IMR-90 (cell line): ENCODE measurements at places on chromosomes 16 and 17. TPM values are rescaled to one million over a fixed set of nuclear protein-coding genes. Genes with fewer than 3 reads are reported as not detected.

Gene CLEC19A
- not detected in 2 replicates for total RNA-seq

GRCh38 chr17:10737168-10737622 is 7.4 kb upstream of the TMEM220 start:
- DNase-seq = peak; percentile 55
- H3K4me1 ChIP-seq = no peaks in the 10 kb centered on the region
- H3K27ac ChIP-seq = no peak overlapping the region
- no peak overlapping the region for H3K4me3 ChIP-seq
- no peaks in the 10 kb centered on the region for H3K36me3 ChIP-seq

GRCh38 chr17:34988644-34989043 is 8.3 kb downstream of the LIG3 start:
- H3K4me3 ChIP-seq = no peak overlapping the region
- DNase-seq = no peak
- H3K27ac ChIP-seq = no peak overlapping the region
- H3K27me3 ChIP-seq = no peaks in the 10 kb centered on the region
- peaks cover 29% of the 10 kb centered on the region for H3K36me3 ChIP-seq
- H3K4me1 ChIP-seq = no peaks in the 10 kb centered on the region

DNA sequence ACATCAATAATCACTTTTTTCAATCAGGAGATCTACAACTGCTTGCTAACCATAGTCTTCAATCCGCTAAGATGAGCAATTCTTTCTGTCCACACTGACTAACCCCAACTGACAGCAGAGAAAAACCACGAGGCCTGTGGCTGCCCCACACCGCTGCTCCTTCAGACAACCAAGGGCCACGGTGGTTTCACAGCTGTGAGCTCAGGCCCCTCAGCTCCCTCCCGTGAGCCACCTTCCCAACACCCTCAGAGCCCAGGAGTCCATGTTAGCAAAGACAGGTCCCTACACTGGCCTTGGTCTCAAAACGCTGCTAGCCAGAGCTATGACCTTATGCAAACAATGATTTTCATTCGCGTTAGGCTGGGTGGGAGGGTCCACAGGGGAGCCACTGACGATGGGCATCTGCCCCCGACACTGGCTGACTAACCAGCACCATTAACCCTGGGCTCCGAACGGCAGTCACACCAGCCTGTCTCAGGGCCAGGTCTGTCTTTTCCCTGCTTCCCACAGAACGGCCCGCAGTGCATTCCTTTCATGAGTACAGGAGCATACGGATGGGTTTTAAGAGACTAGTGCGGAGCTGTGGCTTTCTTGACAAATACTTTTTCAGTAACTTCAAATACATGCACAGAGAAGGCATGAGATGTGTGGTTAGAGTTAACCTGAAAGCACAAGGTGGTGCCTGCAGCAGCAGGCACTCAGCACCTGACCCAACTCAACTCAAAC is 67.3 kb downstream of the ANKRD11 start:
- H3K36me3 ChIP-seq = peaks cover 1% of the 10 kb centered on the region
- no peak overlapping the region for H3K4me3 ChIP-seq
- H3K4me1 ChIP-seq = peaks cover 12% of the 10 kb centered on the region
- H3K27ac ChIP-seq = peak overlapping the region; percentile 15

GRCh38 chr16:22161999-22162655 is at the start of gene SDR42E2:
SDR42E2 (plus strand) TSS chr16:22162506; CDS start chr16:22165583, 3,077 bp downstream.
- H3K27me3 ChIP-seq = peaks cover 29% of the 10 kb centered on the region
- H3K4me3 ChIP-seq = no peak within 1 kb of the TSS
- no peaks in the 10 kb centered on the region for H3K36me3 ChIP-seq
- no peak for DNase-seq
- H3K4me1 ChIP-seq = no peaks in the 10 kb centered on the region

Gene ELP5
- total RNA-seq = 46.6 and 48.0 TPM in 2 replicates

Gene CCL4L2
- not detected in 2 replicates for total RNA-seq

Gene OR3A3
- total RNA-seq = not detected in 2 replicates

Gene PTX4
- not detected in 2 replicates for total RNA-seq

DNA sequence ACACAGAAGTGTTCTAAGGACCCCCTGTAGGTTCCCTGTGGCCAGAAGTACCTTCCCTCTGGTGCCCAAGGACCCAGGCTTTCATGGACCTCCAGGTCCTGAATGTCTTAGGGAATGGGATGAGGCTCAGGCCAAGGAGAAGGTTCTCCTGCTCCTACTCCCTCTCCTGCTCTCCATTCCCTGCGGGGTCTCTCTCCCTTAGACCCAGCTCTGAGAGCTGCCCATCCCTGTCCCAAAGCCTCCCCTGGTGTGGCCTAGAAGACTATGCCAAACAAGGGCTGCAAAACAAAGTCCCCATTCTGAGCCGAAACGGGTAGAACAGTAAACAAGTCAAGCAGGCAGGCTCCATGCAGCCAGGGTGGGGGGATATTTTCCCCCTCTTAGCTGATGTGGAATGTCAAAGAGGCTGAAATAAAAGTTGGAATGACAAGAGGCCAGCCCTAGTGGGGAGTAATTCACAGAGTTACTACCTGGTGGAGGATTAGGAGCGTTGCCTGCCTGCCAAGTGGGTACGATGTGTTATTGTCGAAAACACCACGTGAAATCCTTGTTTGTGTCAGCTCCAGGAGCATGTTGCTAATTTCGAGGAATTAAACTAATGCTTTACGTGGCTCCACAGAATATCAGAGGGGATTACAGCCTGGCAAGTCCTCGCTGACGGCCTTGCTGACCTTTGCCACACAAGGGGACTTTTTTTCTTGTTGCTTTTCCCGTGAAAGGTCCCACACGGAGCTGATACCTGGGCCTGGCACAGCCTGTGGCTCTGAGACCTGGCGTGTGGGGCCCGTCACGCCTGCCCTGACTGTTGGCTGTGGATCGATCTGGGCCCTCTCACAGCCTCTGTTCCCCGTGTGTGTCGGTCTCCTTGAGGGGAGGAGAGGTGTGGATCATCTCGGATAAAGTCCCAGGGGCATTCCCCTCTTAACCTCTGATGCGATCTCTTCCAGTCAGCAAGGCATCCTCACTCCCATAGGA is 2.9 kb downstream of the WFIKKN2 start:
- H3K27me3 ChIP-seq = peaks cover 4% of the 10 kb centered on the region; the same call in 1 of the 2 replicates
- no peaks in the 10 kb centered on the region for H3K36me3 ChIP-seq
- H3K4me3 ChIP-seq = no peak overlapping the region
- H3K4me1 ChIP-seq = peaks cover 4% of the 10 kb centered on the region; the same call in 1 of the 2 replicates
- no peak for DNase-seq

- no peak overlapping the region for H3K4me3 ChIP-seq
- no peak for DNase-seq
- H3K27ac ChIP-seq = no peak overlapping the region
- H3K4me1 ChIP-seq = no peaks in the 10 kb centered on the region
- H3K36me3 ChIP-seq = no peaks in the 10 kb centered on the region
These were observed 31.7 kb downstream of the TLE7 start for GRCh38 chr16:71410146-71410545.

- no peak overlapping the region for H3K27ac ChIP-seq
- no peaks in the 10 kb centered on the region for H3K27me3 ChIP-seq
- H3K4me1 ChIP-seq = no peaks in the 10 kb centered on the region
- no peak overlapping the region for H3K4me3 ChIP-seq
- no peaks in the 10 kb centered on the region for H3K36me3 ChIP-seq
- no peak for DNase-seq
These were observed 930.1 kb upstream of the EEF2KMT start for GRCh38 chr16:6027733-6028132.

GRCh38 chr16:25006504-25007056 is 8.6 kb downstream of the ARHGAP17 start:
- H3K27me3 ChIP-seq = no peaks in the 10 kb centered on the region
- peaks cover 22% of the 10 kb centered on the region for H3K4me1 ChIP-seq
- no peak overlapping the region for H3K4me3 ChIP-seq

Gene KRTAP4-7
- total RNA-seq = not detected in 2 replicates

GRCh38 chr17:41959030-41959335 is 7.6 kb upstream of the CNP start:
- H3K27ac ChIP-seq = no peak overlapping the region
- peaks cover 12% of the 10 kb centered on the region for H3K4me1 ChIP-seq
- H3K27me3 ChIP-seq = no peaks in the 10 kb centered on the region
- no peak overlapping the region for H3K4me3 ChIP-seq

DNA sequence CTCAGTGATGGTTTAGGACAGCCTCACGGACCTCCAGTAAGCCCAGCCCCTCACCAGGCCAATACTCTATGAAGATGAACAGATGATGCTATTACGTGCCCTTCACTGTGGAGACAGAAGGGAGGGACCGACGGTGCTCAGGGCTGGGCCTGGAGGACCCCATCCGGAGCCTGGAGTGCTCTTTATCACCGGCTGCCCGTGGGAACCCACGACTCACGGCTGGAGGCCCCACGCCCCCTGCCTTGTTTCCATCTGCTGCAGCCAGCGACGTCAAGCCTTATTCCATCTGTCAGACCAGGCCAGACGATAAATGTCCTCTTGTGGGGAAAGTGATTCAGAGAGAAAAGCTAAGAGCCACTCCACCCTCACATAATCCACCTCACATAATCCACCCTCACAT is 4.0 kb upstream of the TIMM22 start:
- no peaks in the 10 kb centered on the region for H3K36me3 ChIP-seq
- no peak overlapping the region for H3K4me3 ChIP-seq
- no peak overlapping the region for H3K27ac ChIP-seq

Gene ATP6V0D1
- total RNA-seq = 112 and 128 TPM in 2 replicates

Gene NHLRC4
- 0.56 and 0.72 TPM in 2 replicates for total RNA-seq

GRCh38 chr17:72640415-72641165 is 451.9 kb downstream of the SLC39A11 start:
- peaks cover 3% of the 10 kb centered on the region; the same call in 1 of the 2 replicates for H3K27me3 ChIP-seq
- H3K36me3 ChIP-seq = no peaks in the 10 kb centered on the region
- H3K4me3 ChIP-seq = no peak overlapping the region
- no peaks in the 10 kb centered on the region for H3K4me1 ChIP-seq
- DNase-seq = no peak

- H3K27ac ChIP-seq = no peak overlapping the region
- H3K4me1 ChIP-seq = peaks cover 14% of the 10 kb centered on the region
- H3K4me3 ChIP-seq = no peak overlapping the region
- no peaks in the 10 kb centered on the region for H3K36me3 ChIP-seq
- H3K27me3 ChIP-seq = no peaks in the 10 kb centered on the region; the same call in 1 of the 2 replicates
- no peak for DNase-seq
These were observed 85.9 kb downstream of the LITAF start for GRCh38 chr16:11500700-11501346.

Gene ZACN
- total RNA-seq = not detected in 2 replicates

- H3K4me3 ChIP-seq = no peak overlapping the region
- no peak overlapping the region for H3K27ac ChIP-seq
- peak; percentile 41 for DNase-seq
- H3K36me3 ChIP-seq = peaks cover 2% of the 10 kb centered on the region; the same call in 1 of the 2 replicates
- no peaks in the 10 kb centered on the region for H3K27me3 ChIP-seq
These were observed 52.6 kb downstream of the ERN1 start for GRCh38 chr17:64077379-64077778.

Gene KRT25
- not detected in 2 replicates for total RNA-seq

- H3K36me3 ChIP-seq = peaks cover 51% of the 10 kb centered on the region
- no peak for DNase-seq
- no peak overlapping the region for H3K27ac ChIP-seq
- H3K27me3 ChIP-seq = no peaks in the 10 kb centered on the region
These were observed 18.6 kb upstream of the POLR3E start for GRCh38 chr16:22278441-22279230.

- DNase-seq = peak; percentile 72
- peaks cover 56% of the 10 kb centered on the region for H3K36me3 ChIP-seq
- peak overlapping the region; percentile 85 for H3K27ac ChIP-seq
These were observed 8.6 kb downstream of the HIC1 start for GRCh38 chr17:2063261-2064146.

Gene LCMT1
- 60.0 and 60.4 TPM in 2 replicates for total RNA-seq

GRCh38 chr17:29111816-29112499 is 68.2 kb downstream of the MYO18A start:
- peaks cover 41% of the 10 kb centered on the region for H3K36me3 ChIP-seq
- H3K27ac ChIP-seq = no peak overlapping the region
- H3K27me3 ChIP-seq = no peaks in the 10 kb centered on the region
- peaks cover 5% of the 10 kb centered on the region for H3K4me1 ChIP-seq

- H3K4me1 ChIP-seq = peaks cover 2% of the 10 kb centered on the region
- H3K27ac ChIP-seq = no peak overlapping the region
- no peaks in the 10 kb centered on the region for H3K27me3 ChIP-seq
- no peak for DNase-seq
These were observed 27.2 kb upstream of the CEP20 start for GRCh38 chr16:15915555-15916081.

GRCh38 chr16:6517020-6517720 is 815.5 kb upstream of the RBFOX1 start:
- DNase-seq = no peak
- no peaks in the 10 kb centered on the region for H3K4me1 ChIP-seq
- H3K27ac ChIP-seq = no peak overlapping the region
- no peaks in the 10 kb centered on the region for H3K27me3 ChIP-seq
- H3K4me3 ChIP-seq = no peak overlapping the region

Gene LCAT
- total RNA-seq = 1.4 and 1.7 TPM in 2 replicates

Gene RMI2
- 3.2 and 5.8 TPM in 2 replicates for total RNA-seq

GRCh38 chr17:47708864-47709541 is 15.0 kb downstream of the TBKBP1 start:
- H3K36me3 ChIP-seq = peaks cover 15% of the 10 kb centered on the region; the same call in 1 of the 2 replicates
- no peak overlapping the region for H3K4me3 ChIP-seq
- 0 out of 2 replicates have a peak, but pooled peaks cover 1% of the 10 kb centered on the region for H3K4me1 ChIP-seq
- peak; percentile 31 for DNase-seq

DNA sequence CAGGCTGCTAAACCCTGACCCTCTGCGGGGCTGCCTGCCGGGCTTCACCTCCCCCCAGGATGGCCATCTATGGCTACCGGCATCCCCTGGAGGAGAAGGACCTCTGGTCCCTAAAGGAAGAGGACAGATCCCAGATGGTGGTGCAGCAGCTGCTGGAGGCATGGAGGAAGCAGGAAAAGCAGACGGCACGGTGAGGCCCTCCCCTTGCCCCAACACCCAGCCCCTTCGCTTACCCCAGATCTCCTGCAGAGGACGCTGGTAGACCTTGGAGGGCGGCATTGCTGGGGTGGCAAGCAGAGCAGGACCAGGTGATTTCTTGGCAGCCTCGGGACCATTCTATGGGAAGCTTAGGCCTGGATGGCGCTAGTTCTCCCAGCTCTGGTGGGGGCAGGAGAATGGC is 24.5 kb downstream of the ABCC3 start:
- H3K4me1 ChIP-seq = peaks cover 32% of the 10 kb centered on the region
- no peaks in the 10 kb centered on the region for H3K27me3 ChIP-seq
- H3K27ac ChIP-seq = no peak overlapping the region
- H3K36me3 ChIP-seq = peaks cover 2% of the 10 kb centered on the region; the same call in 1 of the 2 replicates

GRCh38 chr16:72380283-72380682 is 208.3 kb upstream of the PMFBP1 start:
- no peak overlapping the region for H3K27ac ChIP-seq
- no peak for DNase-seq
- no peaks in the 10 kb centered on the region for H3K27me3 ChIP-seq
- H3K4me1 ChIP-seq = no peaks in the 10 kb centered on the region
- H3K4me3 ChIP-seq = no peak overlapping the region
- no peaks in the 10 kb centered on the region for H3K36me3 ChIP-seq

Gene BLMH
- total RNA-seq = 20.8 and 27.2 TPM in 2 replicates

DNA sequence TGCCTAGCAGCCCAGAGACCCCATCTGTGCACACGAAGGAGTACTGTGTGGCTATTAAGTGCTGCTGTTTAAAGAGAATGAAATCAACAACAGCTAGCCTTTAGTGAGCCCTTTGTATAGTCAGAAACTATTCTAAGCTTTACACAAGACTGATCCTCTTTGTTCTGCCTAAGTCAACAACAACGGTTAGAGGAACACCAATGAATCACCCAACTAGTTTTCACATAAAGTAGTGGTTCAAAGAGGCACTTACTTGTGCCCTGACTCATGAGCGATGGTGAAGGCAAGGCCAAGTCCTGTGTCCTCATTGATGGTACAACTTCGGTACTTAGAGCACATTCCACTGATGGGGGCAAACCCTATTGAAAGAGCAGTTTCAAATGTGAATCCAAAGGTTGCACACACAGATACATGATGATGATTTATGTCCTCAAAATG is 75.8 kb downstream of the ADAMTS18 start:
- DNase-seq = peak; percentile 0
- no peaks in the 10 kb centered on the region for H3K27me3 ChIP-seq
- H3K27ac ChIP-seq = no peak overlapping the region
- H3K36me3 ChIP-seq = no peaks in the 10 kb centered on the region

Gene MPP3
- 5.0 and 5.7 TPM in 2 replicates for total RNA-seq

GRCh38 chr16:53187775-53188174 is 133.0 kb downstream of the CHD9 start:
- peaks cover 4% of the 10 kb centered on the region for H3K36me3 ChIP-seq
- no peak overlapping the region for H3K4me3 ChIP-seq
- no peaks in the 10 kb centered on the region for H3K27me3 ChIP-seq
